ENCODE measurements at places on chromosomes 3 and 15. TPM values are rescaled to one million over a fixed set of nuclear protein-coding genes. Genes with fewer than 3 reads are reported as not detected.

- peaks cover 22% of the 10 kb centered on the region for H3K4me1 ChIP-seq
- no peak overlapping the region for H3K27ac ChIP-seq
- H3K4me3 ChIP-seq: no peak overlapping the region
- no peaks in the 10 kb centered on the region for H3K27me3 ChIP-seq
- no peak for DNase-seq
- H3K36me3 ChIP-seq: peaks cover 5% of the 10 kb centered on the region
These were observed 5.5 kb upstream of the NR2C2 start for GRCh38 chr3:14941871-14942270.

GRCh38 chr3:178618197-178618596 lies 82.0 kb downstream of the KCNMB2 start:
- no peaks in the 10 kb centered on the region for H3K36me3 ChIP-seq
- no peak overlapping the region for H3K4me3 ChIP-seq
- no peak for DNase-seq
- no peaks in the 10 kb centered on the region for H3K27me3 ChIP-seq
- H3K27ac ChIP-seq: no peak overlapping the region

- H3K4me3 ChIP-seq: no peak overlapping the region
- no peak overlapping the region for H3K27ac ChIP-seq
- H3K36me3 ChIP-seq: peaks cover 5% of the 10 kb centered on the region
- DNase-seq: no peak
- H3K4me1 ChIP-seq: peaks cover 6% of the 10 kb centered on the region
- no peaks in the 10 kb centered on the region for H3K27me3 ChIP-seq
These were observed 44.1 kb downstream of the UMPS start for GRCh38 chr3:124774327-124774718.

DNA sequence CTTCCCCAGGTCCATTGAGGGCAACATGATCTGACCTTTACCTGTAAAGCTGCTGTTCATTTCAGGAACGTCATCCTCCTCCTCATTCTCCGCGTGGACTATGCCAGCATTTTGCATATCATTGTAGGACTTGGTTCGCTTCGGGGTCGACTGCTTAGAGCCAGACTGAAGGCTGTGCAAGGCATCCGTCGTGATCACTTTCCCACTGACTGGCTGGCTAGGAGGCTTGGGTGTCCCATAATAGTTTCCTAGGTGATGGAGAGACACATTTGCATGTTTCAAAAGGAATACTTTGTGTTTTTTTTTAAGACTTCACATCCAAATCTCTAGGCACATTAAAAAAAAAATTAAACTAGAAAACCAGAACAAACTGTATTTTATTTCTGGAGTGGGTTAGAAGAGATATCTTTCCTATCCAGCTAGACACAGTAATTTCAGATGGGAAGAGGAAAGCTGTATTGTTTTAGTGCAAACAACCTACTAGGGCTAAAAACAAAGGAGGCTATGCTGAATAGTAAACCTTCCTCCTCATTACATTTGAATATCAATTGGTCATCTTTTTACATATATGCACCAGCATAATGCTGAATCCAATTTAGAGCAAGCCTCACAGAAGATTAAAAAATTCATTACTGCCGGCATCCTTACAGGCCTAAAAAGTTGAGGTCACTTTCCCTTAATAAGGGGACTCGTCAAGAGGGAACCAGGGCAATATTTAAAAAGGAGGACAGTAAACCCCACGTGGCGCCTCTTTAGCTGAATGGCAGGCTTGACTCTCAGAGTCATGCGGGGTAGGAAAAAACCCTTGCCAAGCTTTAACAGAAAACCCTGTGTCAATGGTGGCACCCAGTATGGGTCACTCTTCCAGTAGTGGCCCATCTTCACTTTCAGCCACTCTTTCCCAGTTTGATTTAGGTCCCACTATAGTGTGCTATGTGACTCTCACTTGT lies 559.9 kb downstream of the MAGI1 start:
- no peak for DNase-seq
- no peaks in the 10 kb centered on the region for H3K27me3 ChIP-seq
- no peaks in the 10 kb centered on the region for H3K4me1 ChIP-seq
- H3K4me3 ChIP-seq: no peak overlapping the region
- H3K27ac ChIP-seq: no peak overlapping the region

DNA sequence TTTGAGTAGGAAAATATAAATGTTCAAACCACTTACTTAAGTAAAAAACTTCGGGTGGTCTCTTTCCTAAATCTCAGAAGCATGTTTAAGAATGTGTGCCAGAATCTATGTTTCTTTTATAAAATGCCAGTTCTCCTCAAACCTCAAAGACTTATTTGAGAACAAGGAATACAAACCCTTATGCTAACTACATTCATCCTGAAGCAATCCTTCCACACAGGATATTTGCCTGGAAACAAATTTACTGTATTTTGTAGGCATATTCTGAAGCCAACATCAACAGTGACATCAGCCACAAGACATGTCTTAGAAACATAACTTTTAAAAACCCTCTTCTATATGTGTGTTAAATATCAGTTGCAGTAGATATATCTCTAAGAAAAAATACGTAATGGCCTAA lies 1077.0 kb downstream of the ROBO1 start:
- no peak for DNase-seq
- no peak overlapping the region for H3K4me3 ChIP-seq
- no peaks in the 10 kb centered on the region for H3K27me3 ChIP-seq
- no peaks in the 10 kb centered on the region for H3K36me3 ChIP-seq
- no peak overlapping the region for H3K27ac ChIP-seq

DNA sequence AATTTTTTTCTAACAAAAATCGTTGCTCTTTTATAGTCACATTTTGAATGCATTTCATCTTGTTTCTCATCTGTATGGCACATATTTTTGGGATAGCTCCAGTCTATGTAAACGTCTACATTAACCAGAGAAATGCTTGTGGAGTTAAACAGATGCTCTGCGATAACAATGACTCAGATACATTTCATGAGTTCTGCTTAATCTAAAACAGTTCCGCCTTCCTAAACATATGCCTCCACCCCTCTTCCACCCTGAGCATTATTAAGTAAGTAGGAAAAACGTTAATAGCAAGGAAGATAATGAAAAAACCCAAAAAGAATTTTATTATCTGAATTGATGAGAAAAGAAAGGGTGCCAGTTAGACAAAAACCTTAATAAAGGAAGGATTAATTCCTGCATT lies 396.1 kb downstream of the TUSC7 start:
- no peak overlapping the region for H3K4me3 ChIP-seq
- no peaks in the 10 kb centered on the region for H3K36me3 ChIP-seq
- H3K27me3 ChIP-seq: no peaks in the 10 kb centered on the region
- H3K27ac ChIP-seq: no peak overlapping the region
- H3K4me1 ChIP-seq: no peaks in the 10 kb centered on the region
- no peak for DNase-seq

DNA sequence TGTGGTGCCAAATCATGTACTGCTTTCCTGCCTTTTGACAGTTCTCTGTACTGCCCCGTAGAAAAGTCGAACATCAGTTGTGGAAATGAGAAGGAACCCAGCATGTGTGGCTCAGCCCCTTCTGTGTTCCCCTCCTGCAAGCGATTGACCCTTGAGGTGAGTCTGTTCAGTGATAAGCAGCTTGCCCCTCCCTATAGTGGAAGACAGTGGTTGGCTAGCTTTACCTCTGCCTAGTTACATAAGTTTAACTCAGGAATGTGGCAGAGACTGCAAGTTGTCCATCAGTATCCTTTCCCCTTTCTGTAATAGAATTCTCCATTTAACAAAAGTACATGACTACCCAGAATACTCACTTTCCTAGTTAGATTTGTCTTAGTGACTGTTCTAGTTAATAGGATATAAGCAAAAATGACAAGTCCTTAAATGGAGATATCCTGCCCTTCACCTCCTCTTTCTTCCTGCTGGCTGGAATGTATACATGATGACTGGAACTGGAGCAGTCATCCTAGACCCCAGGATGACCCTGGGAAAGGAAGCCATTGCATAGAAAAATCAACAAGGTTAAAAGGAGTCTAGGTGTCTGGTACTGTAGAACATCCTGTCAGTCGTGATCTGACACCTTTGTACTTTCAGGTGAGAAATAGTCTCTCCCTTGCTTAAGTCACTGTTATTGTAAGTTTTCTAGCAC lies 10.6 kb downstream of the SETMAR start:
- DNase-seq: no peak
- H3K4me3 ChIP-seq: no peak overlapping the region
- H3K27ac ChIP-seq: no peak overlapping the region
- H3K27me3 ChIP-seq: no peaks in the 10 kb centered on the region
- no peaks in the 10 kb centered on the region for H3K4me1 ChIP-seq

DNA sequence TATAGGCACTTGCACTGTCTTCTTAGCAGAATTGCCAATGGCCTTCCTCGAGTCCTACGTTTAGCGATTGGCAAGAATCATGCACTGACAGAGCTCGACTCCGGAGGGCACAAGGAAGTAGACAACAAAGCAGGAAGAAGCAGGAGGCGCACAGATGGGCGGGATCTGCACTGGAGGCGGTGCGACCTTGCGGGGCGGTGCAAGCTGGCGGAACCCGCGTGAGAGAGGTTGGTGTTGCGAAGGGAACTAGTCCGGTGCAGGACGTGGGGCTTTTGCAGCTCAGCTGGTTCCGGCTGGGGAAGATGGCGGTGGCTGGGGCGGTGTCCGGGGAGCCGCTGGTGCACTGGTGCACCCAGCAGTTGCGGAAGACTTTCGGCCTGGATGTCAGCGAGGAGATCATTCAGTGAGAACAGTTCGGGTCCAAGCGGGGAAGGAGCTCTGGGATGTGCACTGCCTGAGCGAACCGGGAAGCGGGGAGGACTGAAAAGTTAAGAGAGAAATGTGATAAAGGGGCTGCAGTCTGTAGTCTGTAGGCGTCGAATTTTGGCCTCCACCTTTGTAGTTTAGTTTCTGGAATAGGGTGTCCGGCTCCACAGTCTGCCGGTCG lies at the start of gene TRIP4:
TSS of gene TRIP4 (plus strand) at position 275 of the 607 bp plus-strand sequence. CDS start at position 303, 28 bp downstream.
- no peaks in the 10 kb centered on the region for H3K36me3 ChIP-seq
- H3K27me3 ChIP-seq: no peaks in the 10 kb centered on the region
- H3K27ac ChIP-seq: peak within 1 kb of the TSS; percentile 62
- peak; percentile 94 for DNase-seq

- no peak overlapping the region for H3K27ac ChIP-seq
- no peaks in the 10 kb centered on the region for H3K4me1 ChIP-seq
- DNase-seq: no peak
- no peaks in the 10 kb centered on the region for H3K36me3 ChIP-seq
These were observed 73.4 kb downstream of the GTPBP8 start for GRCh38 chr3:113064183-113064582.

GRCh38 chr3:118000219-118000618 lies 1034.4 kb downstream of the IGSF11 start:
- no peak overlapping the region for H3K4me3 ChIP-seq
- peaks cover 9% of the 10 kb centered on the region for H3K4me1 ChIP-seq
- DNase-seq: no peak
- H3K27ac ChIP-seq: no peak overlapping the region
- no peaks in the 10 kb centered on the region for H3K36me3 ChIP-seq
- no peaks in the 10 kb centered on the region for H3K27me3 ChIP-seq

DNA sequence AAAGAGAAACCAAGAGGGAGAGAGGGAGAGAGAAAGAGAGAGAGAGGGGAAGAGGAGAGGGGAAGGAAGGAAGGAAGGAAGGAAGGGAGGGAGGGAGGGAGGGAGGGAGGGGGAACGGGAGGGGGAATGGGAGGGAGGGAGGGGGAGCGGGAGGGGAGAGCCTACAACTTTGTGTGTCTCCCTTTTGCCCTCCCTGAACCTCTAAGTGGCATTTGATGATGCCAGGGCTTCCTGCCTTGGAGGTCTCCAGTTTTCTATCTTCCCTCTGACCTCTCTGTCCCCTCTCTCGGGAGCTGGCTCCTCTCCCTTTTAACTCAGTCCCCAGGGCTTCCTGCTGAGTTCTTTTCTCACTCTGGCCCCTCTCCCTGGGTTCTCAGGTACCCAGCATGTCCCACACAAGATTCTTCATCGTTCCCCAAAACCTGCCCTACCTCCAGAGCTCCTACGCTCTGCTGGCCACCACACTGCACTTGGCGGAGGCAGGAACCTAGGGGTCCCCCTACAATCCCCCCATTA lies 12.5 kb upstream of the FAM174B start:
- no peak overlapping the region for H3K27ac ChIP-seq
- H3K36me3 ChIP-seq: no peaks in the 10 kb centered on the region
- DNase-seq: no peak
- H3K27me3 ChIP-seq: no peaks in the 10 kb centered on the region

DNA sequence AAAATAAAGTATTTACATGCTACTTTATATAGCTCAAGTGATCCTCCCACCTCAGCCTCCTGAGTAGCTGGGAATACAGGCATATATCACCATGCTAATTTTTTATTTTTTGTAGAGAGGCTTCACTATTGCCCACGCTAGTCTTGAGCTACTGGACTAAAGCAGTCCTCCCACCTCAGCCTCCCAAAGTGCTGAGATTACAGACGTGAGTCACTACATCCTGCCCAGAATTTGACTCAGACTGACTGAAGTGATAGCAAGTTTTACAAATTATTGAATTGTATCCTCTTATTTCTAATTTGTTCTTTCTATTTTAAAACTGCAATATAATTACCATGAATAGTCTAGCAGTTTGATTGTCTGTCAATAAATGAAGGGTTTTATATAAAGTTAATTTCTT lies 210.3 kb upstream of the CGNL1 start:
- no peak for DNase-seq
- H3K4me3 ChIP-seq: no peak overlapping the region
- H3K27ac ChIP-seq: no peak overlapping the region
- H3K4me1 ChIP-seq: no peaks in the 10 kb centered on the region
- H3K36me3 ChIP-seq: no peaks in the 10 kb centered on the region
- H3K27me3 ChIP-seq: no peaks in the 10 kb centered on the region

DNA sequence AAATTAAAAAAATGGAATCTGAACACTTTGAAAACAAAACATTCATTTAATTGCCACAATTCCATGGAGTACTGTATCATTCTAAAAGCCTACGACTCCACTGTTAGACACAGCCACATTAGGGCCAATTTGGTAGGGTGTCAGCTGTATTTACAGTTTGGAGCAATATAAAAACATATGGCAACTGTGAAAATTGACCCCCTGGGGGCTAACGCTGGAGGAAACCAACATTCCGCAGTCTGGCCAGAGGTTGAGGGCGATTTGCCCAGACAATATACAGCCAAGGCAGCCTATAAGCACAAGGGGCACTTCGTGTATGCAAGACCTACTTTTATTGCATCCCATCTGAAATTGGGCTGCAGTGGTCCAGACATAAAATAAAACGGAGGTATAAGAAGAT lies 476.5 kb upstream of the WNT5A start:
- no peak for DNase-seq
- H3K27ac ChIP-seq: no peak overlapping the region
- no peaks in the 10 kb centered on the region for H3K36me3 ChIP-seq
- H3K4me1 ChIP-seq: no peaks in the 10 kb centered on the region
- no peaks in the 10 kb centered on the region for H3K27me3 ChIP-seq
- no peak overlapping the region for H3K4me3 ChIP-seq

GRCh38 chr3:170497207-170498095 lies 78.8 kb downstream of the CLDN11 start:
- no peaks in the 10 kb centered on the region for H3K36me3 ChIP-seq
- H3K4me1 ChIP-seq: peaks cover 20% of the 10 kb centered on the region
- no peak overlapping the region for H3K4me3 ChIP-seq
- no peak for DNase-seq
- H3K27ac ChIP-seq: no peak overlapping the region

The AMOTL2 gene
- total RNA-seq: 16.7 TPM

The DLL4 gene
- total RNA-seq: 3.5 TPM

The GPR156 gene
- total RNA-seq: 0.09 TPM

The CFAP100 gene
- total RNA-seq: not detected

The CPA3 gene
- 0.42 TPM for total RNA-seq

The ATP11B gene
- total RNA-seq: 30.5 TPM

The HDC gene
- total RNA-seq: 3.0 TPM

The CDCP1 gene
- 0.67 TPM for total RNA-seq
